AG08396 (cell line): ENCODE measurements at places on chromosomes 3 and 15.
A peak's percentile ranks its signal among the peaks of the same experiment; 100 is the strongest.

GRCh38 chr3:53236112-53236841 is 19.5 kb downstream of the TKT start:
- peak; percentile 91 for DNase-seq

DNA sequence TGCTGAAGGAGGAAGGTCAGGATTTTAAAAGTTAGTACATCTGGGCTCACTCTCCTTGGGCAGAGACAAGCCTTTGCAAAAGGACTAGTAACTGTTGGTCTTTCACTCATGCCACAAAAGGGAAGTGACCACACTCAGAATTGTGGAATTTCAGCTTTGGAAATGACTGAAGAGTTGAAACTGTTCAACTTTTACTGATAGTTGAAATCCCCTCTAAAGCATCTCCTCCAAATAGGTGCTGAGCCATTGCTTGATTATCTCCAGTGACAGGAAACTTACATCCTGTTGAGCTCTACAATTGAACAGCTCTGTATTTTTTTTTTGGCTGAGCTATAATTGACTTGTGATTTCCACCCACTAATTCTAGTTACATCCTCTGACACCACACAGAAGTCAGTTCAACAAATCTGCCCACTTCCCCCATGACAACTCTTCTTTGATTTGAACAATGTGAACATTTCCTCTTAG is 254.8 kb upstream of the TPRG1 start:
- no peak for DNase-seq

DNA sequence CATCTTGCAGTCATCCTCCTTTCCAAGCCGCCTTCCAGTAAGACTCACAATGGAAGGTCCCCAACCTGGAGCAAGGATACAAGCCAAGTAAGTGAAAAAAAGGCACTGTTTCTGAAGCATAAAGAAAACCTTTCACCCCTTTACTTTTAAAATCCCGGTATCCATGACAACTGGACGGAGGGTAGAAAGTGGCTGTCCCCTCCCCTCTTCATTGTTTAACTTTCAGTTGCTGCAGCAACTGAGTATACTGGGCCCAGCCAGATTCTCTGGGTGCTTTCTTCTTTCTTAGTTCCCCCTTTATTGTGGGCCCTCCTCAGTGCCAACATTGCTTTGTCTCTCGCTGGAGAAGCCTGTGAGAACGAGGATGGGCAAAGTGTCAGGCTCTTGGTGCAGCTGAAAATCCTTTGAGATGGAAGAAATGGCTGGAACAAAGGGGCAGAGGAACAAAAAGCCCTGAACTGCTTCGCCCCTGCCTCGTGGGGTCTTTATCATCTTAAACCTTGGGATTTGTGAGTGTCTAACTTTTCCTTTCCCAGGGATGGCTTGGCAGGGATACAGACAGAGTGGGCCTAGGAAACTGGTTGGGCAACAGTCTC is 224.0 kb upstream of the RGMA start:
- DNase-seq: no peak

- DNase-seq: no peak
These were observed 304.7 kb downstream of the SUCLG2 start for GRCh38 chr3:67349551-67350174.

DNA sequence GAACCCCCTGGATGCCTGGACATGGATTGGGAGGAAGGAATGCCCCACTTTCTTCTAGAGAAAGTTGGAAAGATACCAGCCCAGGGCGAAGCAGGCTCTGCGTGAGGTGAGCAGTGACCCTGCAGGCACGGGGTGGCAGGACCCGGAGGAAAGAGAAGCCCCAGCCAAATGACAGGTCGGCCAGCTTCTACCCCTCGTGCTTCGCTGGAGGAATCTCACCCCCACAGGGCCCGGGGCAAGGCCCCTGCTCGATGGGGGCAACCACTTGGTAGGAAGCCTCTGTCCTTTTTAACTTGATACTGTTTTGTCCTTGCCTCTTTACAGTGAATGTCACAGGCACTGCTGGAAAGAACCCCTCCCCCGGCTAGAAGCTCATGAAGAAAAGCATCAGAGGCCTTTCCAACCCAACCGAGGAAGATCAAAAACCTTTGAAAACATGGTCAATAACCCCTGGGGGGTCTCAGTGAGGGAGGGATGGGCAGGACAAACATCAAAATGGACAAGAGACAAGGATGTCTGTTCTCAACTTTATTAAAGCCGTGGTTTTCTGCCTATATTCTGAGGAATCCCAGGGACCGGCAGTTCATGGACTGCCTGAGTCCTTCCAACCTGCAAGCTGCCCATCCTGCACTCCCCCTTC is 54.4 kb downstream of the SH3BP5 start:
- no peak for DNase-seq

DNA sequence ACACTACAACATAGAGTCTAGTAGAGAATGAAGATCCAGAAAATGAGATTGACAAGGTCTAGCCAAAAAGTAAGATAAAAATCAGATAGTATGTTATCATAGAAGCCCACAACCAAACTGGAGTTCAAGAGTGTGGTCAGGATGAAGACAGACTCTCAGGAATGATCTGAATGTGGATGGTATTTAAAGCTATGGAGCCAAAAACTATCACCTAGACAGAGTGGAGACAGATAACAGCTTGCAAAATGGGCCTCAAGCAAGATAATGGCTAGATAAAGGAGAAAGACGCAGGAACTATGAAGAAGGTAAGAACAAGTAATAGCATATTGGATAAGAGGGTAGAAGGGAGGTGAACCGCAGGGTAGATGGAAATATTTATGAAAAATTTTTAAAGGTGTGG is 35.4 kb downstream of the ZMAT3 start:
- DNase-seq: peak; percentile 53

DNA sequence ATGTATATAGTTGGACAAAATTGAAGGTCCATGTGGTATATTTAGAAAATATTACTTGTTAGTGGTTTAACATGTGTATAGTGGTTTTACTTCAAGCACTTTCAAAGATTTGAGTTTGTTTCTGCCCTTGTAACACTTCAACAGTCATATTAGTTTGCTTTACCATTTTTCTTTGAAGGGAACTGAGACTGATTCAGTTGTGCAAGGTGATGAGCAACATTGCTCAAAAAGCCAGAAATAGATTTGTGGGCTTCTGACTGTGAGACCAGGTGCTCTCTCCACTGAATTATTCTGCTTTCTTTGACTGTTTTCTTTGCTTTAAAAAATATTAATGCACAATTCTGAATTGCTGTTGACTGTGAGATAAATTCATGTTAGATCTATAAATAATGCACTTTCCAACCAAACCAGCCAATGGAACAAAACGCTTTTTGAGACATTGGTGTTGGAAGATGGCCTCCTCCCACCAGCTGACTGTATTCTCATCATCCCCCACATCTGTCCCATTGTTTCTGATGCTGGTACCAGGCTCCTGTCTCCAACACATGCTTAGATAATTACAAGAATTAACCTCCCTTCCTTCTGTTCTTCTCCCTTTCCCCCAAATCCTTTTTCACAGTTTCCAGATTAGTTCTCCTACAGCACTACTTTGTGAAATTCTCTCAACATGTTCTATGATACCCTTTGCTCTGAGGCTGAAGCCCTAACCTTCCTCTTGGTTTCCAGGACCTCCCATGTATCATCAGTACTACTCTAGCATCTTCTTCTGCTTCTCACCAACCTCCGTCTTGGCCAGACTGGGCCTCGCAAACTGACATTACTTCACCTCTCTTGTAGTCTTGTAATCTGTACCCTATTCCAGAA is 27.9 kb downstream of the PLCL2 start:
- DNase-seq: no peak

GRCh38 chr3:141738891-141739363 is 829 bp downstream of the RNF7 start:
- peak; percentile 36 for DNase-seq

DNA sequence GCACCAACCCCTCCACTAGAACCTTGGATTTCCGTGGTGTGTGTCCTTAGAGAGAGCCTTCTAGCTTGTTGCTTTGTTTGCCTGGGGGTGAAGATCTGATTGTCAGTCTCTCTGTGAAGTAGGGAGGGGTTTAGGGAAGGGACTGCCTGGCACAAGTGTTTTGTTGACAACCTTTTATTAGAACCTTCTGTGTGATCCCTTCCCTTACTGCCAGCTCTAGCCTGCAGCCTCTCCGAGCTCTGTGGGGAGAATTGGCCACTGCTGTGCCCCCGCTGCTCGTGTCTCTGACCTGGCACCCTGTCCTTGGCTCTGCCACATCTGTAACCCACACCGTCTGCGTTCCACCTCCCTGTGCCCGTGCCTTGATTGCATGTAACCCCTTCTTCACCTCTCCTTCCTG is 30.9 kb upstream of the PCSK6 start:
- DNase-seq: no peak

- DNase-seq: no peak
These were observed 55.7 kb downstream of the SRGAP3 start for GRCh38 chr3:9193633-9194195.

DNA sequence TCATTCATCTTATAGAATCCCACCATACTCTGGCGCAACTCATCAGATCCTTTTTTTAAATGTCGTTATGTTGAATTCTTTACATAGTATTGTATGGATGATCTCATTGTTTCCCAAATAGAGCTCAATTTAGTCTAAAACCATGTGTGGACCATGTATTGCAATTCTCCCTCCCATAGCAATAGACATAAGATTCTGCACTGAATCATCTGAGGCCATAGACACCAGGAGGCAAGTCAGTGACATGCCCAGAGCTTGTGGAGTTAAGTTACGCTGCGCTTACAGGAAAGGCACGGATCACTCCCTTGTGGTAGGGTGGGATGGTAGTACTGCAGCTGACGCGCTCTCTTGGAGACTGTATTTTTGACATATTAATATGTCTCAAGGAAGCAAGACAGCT is 211.0 kb downstream of the GABRB3 start:
- DNase-seq: no peak

DNA sequence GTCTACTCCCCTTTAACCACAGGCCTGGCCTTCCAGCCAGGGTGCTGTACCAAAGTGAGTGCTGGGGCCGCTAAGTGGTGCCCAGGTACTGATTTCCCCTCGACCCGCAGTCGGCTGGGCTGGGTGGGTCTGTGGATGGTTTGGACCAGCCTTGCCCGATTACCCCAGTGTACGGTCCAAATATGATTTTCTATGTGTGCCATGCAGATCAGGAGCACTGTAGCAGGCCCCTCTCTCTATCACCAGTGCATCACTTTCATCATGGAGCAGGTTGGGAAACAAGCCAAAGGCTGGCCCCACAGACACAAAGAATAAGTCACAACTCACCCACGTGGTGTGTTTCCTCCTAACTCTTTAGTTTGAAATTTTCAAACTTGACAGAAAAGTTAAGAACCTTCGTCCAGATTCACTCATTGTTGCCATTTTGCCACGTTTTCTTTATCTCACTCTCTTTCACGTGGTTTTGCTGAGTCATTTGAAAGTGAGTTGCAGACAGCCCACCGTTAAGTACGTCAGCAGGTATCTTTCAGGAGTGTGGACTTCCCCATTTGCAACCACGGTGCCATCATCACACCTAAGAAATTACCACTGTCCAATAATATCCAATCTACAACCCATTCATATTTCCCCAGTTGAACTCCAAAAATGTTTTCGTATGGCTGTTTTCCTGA is 37.0 kb downstream of the ZNF710 start:
- DNase-seq: no peak

- no peak for DNase-seq
These were observed 6.1 kb downstream of the MINDY4B start for GRCh38 chr3:150899141-150899540.

GRCh38 chr3:4061195-4061594 is 242.0 kb upstream of the SETMAR start:
- no peak for DNase-seq

DNA sequence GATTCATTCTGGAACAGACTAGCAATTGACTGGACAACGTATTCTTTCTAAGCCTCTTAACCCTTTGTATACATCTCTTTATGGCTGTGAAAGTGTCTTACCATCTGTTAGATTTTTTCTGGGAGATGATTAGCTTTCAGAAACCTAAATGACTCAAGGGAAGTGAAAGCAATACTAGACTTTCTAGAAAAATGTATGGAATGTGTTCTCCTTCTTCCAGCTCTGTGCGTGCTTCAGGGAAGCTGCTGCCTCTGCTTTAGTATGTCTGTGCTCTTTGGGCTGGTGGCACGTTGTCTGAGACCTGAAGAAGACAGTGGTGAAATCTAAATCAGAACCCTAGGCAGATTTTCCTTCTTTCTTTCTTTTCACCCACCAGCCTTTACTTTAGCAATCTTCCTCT is 89.5 kb downstream of the ITPR1 start:
- peak; percentile 49 for DNase-seq

DNA sequence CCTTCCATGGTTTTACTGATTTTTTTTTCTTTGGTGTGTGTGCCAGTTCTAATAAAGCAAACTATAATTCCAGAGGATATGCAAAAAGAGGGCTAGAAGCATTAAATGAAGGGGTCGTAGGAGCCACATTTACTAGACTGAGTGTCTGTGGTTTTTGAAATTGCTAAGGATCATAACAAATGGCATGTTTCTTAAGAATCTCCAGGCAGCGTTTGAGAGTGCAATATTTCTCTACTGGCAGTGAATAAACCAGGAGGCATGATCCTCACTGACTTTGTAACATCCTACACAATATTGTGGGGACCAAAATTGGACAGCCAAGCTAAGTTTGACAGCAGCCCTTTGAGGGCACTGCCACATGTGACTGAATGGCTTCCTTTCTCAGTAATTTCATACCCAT is 115.9 kb upstream of the CCNL1 start:
- no peak for DNase-seq

- peak; percentile 13 for DNase-seq
These were observed at the start of gene ARPP21 for GRCh38 chr3:35639254-35640186. TSS of gene ARPP21 (plus strand) at chr3:35639525. CDS start at chr3:35681752, 42,227 bp downstream.

DNA sequence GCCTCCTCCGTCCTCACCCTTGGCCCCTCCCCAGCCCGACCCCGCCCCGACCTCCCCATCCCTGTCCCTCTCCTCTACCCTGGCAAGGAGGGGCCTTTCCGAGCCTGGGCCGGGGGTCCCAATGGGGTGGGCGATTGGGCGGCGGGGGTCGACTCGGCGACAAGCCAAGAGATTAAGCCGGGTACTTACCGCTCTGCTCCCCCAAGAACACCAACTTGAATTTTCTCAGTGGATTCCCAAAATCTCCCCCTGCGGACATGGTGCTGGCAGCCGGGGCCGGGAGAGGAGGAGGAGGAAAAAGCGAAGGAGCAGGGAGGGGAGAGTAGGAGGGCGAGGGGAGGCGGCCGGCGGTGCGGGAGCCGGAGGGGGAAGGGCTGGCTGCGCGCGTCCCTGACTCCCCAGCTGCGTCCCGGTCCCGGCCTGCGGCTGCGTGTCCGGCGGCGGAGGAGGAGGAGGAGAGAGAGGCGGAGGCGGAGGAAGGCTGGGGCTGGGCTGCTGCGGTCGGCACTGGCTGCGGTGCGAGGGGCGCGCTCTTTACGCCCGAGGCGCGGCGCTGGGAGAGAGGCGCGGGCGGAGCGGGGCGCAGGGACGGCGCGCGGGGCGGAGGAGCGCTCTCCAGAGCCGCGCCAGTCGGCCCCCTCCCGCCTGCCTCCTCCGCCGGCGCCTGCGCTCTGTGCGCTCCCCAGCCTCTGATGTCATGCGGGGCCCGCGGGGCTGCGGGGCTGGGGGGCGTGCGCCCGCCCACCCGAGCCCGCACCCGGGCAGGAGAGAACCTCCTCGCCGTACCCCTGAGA is at the start of gene RAB6B:
Gene RAB6B (minus strand): TSS at position 675 of the 794 bp plus-strand sequence. CDS start 416 bp downstream, at position 259.
- DNase-seq: peak; percentile 90
